Stimulated activated CD4-positive, alpha-beta T cell treated with anti-CD3 and anti-CD28 coated beads, Interleukin-4, amount 100 ng/mL, for 24 hours (primary cell): ENCODE measurements at places on chromosomes 11 and 22.

DNA sequence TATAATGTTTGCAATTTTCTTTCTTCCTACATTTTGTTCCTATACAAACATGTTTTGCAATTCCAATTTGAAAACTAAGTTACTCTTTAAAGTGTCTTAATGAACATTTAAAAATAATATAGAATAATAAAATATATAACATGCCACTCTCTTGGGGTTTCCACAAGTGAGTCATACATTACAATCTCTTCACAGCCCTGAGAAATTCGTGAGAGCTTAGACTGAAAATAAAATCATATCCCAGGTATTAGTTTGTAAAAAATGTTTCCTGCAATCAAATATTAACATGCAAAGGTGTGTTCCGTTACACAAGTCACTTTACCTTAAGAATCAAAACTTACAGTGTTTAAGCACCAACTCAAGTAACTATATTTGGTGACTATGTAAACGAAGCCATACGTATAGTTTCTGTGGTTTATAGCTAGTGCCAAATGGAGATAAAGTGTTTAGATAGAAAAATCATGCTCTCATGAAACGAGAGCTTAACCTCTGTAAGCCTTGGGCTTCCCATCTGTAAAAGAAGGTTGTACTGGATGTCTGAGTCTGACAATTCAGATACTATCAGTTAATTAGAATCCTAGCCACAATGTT lies 253.6 kb upstream of the ANO3 start:
- DNase-seq: no peak

DNA sequence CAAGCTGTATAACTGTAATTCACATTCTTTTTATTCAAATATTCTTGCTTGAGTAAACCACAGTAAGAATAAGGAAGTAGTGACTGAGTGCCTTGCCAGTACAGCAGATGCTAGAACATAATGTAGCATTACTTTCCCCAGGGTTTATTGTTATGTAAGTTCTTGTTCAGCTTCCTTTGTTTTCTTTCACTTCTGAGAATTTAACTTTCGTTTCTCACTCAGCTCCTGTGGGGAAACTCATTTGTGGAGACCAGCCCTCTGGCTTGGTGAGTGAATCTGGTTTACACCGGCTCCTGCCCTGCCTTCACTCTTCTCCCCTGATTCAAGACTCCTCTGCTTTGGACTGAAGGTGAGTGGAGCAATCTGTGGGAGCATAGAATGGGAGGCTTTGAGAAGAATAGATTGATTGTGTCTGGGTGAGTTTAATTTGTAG lies at the start of gene TRIM22:
TRIM22 (plus strand) TSS at position 240 of the 433 bp plus-strand sequence. CDS start 6,443 bp downstream, outside the sequence.
- DNase-seq: peak; percentile 61

DNA sequence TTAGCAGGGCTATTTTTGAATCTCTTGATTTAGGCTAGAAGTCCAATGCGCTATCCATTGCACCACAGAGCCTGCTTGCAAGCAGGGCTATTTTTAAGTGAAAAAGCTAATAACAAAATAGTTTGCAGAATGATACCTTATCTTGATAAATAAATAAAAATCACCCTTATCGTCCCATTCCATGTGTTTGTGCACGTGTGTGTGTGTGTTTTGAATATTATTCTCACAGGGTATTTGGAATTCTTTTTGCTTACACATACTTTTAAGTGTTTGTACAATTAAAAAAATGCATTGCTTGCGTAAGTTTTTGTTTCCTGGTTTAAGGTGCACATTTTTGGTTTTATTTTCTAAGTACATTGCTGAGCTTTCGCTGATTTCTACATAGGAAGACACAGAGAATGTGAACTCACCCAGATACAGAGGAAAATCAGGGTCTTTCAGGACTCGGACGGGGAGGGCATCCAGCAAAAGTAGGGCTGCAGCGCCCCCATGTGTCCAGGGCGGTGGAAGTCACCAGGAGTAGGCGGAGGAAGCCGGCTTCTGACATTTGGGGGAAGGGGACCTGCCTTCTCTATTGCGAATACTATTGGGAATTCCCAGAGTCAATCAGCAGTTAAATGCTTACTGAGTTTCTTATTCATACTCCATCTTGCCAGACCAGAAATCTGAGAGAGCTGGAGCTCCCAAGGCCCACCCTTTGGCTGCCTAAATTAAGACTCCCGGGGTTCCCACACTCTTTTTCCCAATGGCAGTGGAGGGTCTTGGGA lies 27.3 kb downstream of the SLC1A2 start:
- DNase-seq: peak; percentile 89

GRCh38 chr11:66069715-66070603 lies at the start of gene PACS1:
PACS1 (plus strand) TSS chr11:66070272; CDS start chr11:66070487, 215 bp downstream.
- peak; percentile 66 for DNase-seq

DNA sequence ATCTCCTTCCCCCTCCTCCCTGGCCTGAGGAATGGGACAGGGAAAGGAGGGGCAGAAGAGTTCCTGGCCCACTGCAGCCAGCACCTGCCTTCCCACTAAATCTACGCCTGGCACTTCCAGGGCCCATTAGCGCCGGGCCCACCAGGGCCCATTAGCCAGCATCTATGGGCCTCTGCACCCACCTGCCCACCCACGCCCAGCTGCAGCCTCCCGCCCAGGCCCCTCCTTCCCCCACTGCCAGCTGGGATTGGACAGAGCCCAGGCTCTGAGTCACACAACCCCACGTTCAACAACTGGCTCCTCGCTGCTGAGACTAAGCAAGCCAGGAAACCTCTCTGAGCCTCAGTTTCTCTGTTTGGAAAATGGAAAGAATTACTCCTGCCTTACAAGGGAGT lies 48.7 kb downstream of the CYTH4 start:
- DNase-seq: no peak

GRCh38 chr11:132078264-132079076 lies 708.1 kb downstream of the NTM start:
- DNase-seq: no peak

- DNase-seq: no peak
Measured at GRCh38 chr11:112828421-112828820, 132.8 kb upstream of the NCAM1 start.

DNA sequence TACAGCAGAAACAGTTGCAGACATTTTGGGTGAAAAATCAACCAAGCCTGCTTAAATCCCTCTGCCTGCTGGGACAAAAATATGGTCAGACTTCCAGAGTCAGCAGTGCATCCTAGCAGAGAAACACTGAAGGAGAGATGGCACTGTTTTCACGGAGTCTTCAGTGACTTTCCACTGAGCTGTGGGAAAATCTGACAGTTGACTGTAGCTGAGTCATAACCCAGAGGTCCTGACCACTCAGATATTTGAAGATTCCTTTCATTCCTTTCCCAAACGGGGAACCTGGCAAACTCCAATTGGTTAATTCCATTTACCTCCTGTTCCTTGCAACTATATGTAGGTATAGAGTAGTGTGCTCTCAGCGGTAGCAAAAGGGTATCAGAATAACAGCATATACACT lies 20.9 kb upstream of the UPB1 start:
- no peak for DNase-seq

DNA sequence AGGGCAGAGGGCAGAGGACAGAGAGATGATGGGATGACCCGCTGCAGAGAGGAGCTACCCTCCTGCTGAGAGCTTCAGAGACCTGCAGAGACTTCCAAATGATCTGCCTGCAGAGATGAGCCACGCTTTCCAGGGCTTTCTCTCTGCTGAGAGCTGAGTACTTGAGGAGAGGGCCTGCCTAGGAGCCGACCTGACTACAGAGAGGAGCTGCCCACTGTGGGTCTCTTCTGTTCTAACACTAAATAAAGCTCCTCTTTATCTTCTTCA lies 45.9 kb upstream of the SC5D start:
- no peak for DNase-seq

DNA sequence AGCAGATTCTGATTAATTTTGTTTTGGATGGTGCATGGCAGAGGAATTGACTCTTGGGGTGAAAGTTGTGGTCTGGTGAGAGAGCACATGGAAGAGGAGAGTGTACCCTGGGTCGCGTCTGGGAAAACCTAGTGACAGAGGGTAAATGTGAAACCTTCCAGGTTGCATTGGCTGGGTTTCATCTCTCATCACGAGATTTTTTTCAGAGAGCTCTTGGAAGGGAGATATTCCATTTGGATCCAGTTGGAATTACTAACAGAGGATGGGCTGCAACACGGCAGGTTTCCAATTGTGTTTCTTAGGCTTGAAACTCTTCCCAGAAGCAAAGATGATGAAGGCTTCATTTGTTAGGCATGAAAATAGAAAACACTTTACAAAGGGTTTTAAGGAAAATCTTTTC lies 109.7 kb upstream of the MTMR2 start:
- DNase-seq: no peak

DNA sequence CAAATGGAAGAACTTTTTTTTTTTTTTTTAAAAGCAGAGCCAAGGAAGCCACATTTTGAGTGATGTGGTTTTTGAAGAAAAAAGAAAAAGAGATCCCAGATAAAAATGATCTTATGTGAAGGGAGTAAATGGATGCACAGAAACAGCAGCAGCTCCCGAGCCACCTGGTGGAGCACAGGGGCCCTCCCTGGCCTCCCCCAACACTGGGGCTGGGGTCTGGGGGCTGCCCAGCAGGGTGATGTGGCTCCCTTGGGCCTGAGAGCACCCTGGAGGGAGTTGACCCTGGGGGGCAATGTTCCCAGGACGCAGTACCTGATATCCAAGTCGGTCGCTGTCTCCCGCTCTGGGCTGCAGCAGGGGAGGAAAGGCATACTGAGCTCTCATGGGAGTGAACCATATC lies 26.5 kb upstream of the KCNJ11 start:
- no peak for DNase-seq

DNA sequence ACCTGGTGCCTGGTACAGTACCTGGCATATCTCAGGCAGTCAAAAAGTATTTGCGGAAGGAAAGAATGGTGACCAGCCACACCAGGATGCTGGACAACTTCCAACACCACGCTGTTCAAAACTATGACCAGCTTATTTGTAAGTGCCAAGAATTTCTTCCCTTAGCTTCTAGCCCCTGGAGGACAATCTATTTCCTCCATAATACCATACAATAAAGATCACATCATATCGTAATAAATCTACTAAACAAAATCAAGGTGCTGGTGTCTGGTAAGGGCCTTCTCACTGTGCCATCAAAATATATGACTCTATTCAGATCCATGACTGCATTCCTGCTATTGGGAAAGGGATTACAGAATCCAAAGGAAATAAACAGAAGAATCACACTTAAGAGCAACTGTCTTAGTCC lies 51.5 kb downstream of the ALG9 start:
- no peak for DNase-seq

DNA sequence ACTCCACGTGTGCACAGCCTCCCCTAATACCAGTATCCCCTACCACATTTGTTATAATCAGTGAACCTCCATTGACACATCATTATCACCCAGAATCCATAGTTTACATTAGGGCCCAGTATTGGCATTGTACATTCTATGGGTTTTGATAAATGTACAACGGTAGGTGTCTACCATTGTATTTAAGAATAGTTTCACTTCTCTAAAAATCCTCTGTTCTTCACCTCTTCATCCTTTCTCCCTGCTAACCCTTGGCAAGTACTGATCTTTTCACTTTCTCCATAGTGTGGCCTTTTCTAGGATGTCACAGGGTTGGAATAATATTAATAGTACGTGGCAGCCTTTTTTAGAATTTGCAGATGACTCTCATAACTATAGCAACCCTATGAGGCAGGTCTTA lies 353.8 kb downstream of the DDX10 start:
- DNase-seq: no peak

- no peak for DNase-seq
Measured at GRCh38 chr22:39936523-39937145, 23.6 kb upstream of the TMA7B start.

GRCh38 chr11:90310210-90310609 lies 87.4 kb upstream of the CHORDC1 start:
- no peak for DNase-seq

- DNase-seq: no peak
Measured at GRCh38 chr22:40748388-40749355, 69.4 kb downstream of the MCHR1 start.
